ENCODE measurements at places on chromosomes 3 and 15.

GRCh38 chr3:18575573-18575972, 150.4 kb upstream of the SATB1 start:
- DNase-seq, result no peak

DNA sequence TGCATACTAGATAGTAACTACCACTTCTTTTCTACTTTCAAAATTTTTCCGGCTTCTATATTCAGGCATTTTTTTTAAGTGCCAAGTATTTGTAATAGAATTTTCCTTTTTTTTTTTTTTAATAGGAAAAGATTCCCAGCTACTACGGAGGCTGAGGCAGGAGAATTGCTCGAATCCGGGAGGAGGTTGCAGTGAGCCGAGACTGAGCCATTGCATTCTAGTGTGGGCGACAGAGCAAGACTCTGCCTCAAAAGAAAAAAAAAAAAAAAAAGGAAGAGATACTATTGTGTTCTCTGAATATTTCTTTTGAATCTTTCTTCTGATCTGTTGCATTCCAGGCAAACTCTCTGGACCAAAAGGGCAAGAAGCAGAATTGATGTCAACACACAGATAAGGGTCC, 557.3 kb downstream of the FGF12 start:
- DNase-seq, result no peak

DNA sequence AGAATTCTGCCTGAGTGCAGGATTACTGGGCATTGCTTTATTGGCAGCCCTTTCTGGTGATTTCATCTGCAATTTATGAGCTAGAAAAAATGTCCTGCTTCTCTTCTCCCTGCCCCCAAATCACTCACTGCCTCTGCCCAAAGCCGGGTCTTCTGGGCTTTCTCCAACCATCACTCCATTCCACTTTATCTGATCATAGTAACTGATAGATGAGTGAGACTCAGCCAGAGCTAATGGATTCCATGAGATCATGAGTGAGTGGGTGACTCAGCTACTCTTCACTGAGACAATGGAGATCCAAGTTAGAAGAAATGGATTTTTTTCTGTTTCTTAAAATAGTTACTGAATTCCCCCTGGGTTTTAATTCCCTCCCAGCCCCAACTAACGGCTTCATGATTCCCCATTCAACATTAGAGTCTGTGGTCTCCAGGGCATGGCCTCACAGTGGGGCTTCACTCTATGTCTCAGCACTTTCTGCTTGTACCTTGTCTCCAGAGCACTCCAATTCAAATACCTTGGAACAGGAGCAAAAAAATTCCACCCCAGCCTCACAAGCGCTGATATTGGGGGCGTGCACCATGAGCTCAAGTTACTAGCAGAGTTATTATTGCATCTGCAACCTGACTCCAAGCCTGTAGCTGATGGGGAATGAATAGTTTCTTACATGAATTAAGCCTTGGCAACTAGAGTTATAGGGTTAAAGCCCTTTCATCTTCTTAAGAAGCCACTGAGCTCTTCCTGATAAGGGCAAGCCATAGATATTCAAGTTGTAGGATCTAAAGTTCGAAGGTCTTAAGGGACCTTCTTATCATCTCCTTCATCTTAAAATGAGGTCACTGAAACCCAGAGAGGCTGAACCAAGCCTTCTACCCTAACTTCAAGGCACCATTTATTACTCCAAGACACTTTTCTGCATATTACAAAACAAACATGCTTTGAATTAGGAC, 85.9 kb downstream of the AGBL1 start:
- DNase-seq, result no peak

DNA sequence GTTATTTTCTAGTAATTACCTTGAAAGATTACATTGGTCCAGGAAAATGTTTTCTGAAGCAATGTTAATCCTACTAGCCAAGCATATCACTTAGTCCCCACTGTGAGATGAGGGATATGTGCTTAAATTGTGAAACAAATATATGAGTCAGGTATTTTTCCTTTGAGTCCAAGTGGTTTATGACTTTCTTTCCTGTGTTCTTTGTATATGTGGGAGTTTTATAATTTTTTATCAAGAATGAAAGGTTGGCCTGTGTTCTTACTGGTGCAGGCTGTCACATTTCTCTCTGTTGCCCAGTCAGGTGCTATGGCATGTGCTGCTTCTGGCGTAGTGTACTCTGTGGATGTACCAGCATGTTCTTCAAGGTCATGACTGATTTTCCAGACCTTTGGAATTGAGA, 147.4 kb downstream of the CMSS1 start:
- no peak for DNase-seq

- DNase-seq, result no peak
These were observed 33.8 kb upstream of the TFRC start for GRCh38 chr3:196115678-196116083.

GRCh38 chr15:84597296-84597695, 3.5 kb upstream of the ZSCAN2 start:
- no peak for DNase-seq

GRCh38 chr15:72203507-72203837, 5.9 kb upstream of the GRAMD2A start:
- DNase-seq, result no peak

All from omental fat pad (tissue), 4 donors.